Sigmoid colon (tissue), 7 donors: ENCODE measurements at places on chromosomes 7 and 10. TPM values are rescaled to one million over a fixed set of nuclear protein-coding genes. Genes with fewer than 3 reads are reported as not detected.
A peak's percentile ranks its signal among the peaks of the same experiment; 100 is the strongest.

- peaks cover 6% of the 10 kb centered on the region for H3K27me3 ChIP-seq
- no peak overlapping the region for H3K4me3 ChIP-seq
- no peaks in the 10 kb centered on the region for H3K4me1 ChIP-seq
Observed at GRCh38 chr7:150856303-150857275, 4.3 kb downstream of the AOC1 start.

DNA sequence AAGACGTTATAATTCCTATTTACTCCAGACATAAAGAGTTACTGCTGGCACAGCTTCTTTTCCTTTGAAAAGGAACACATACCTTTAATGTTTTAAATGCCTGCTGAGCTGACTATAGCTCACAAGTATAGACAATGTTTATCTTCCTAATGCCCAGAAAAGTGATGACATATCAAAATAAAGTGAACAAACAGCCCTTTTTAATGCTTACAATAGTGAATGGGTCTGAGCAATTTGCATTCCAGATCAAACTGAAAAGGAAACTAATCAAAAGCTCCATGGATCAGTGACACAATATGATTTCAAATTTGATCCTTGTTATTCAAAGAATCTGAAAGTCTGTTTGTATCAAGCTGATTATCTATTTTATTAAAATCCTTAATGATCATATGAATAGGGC, 233.6 kb upstream of the SEMA3E start:
- no peaks in the 10 kb centered on the region for H3K36me3 ChIP-seq
- no peaks in the 10 kb centered on the region for H3K4me1 ChIP-seq
- no peak overlapping the region for H3K4me3 ChIP-seq
- no peaks in the 10 kb centered on the region for H3K27me3 ChIP-seq

GRCh38 chr7:142112086-142112485, 568 bp downstream of the MGAM2 start:
- no peaks in the 10 kb centered on the region for H3K4me1 ChIP-seq
- no peaks in the 10 kb centered on the region for H3K27me3 ChIP-seq
- no peak overlapping the region for H3K27ac ChIP-seq
- H3K36me3 ChIP-seq: no peaks in the 10 kb centered on the region
- H3K4me3 ChIP-seq: no peak overlapping the region
- no peak for DNase-seq

DNA sequence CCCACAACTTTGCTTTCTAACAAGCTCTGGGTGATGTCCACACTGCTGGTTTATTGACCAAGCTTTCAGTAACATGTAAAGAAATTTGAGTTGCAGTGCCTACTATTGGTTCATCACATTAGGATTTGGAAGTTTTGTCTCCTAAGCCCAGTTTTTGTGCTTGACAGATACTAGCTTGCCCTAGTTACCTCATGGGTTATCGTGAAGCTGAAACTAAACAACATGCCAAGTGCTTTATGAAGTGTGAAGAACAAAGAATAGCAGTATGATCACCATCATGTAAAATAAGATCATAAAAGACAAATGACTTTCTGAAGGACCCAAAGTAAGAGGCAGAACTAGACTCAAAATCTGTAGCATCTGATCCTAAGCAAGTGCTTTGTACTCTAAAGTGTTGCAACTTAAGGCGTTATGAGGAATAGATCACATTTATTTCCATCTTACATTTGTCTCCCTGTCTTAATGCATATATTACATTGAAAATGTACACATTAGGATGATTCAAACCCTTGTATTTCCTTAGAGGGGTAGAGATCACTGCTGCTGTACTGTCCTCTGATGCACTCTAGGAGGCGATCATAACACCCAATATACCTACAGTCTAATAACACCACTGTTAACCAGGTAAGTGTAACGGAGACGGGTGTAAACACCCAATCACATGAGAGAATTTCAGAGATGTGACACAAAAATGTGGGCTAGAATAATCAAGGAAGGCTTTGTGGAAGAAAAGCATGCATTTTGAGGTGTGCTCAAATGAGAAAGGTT, 71.3 kb downstream of the NRCAM start:
- H3K4me3 ChIP-seq: no peak overlapping the region
- H3K27ac ChIP-seq: no peak overlapping the region
- H3K4me1 ChIP-seq: no peaks in the 10 kb centered on the region

DNA sequence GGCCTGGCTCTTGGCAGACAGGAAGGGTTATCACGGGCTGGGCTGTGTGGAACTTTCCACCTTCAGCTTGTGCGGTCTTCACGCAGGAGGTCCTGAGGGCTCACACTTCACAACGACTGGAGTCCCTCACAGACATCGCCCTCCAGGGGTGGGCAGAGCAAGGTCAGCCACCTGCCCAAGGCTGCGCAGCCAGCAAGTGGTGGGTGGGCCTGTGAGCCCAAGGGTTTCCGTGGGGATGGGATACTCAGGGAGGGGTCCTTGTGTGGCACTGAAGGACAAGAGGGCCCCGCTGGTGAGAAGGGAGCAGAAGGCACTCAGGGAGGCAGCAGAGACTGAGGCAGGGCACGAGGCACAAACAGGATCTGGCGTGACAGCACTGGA, 22.0 kb downstream of the PDIA4 start:
- no peaks in the 10 kb centered on the region for H3K4me1 ChIP-seq
- DNase-seq: no peak
- H3K36me3 ChIP-seq: peaks cover 21% of the 10 kb centered on the region
- no peak overlapping the region for H3K27ac ChIP-seq
- H3K4me3 ChIP-seq: no peak overlapping the region

GRCh38 chr10:76880931-76881330, 756.7 kb downstream of the KCNMA1 start:
- H3K27me3 ChIP-seq: no peaks in the 10 kb centered on the region
- no peak overlapping the region for H3K27ac ChIP-seq
- no peak for DNase-seq
- H3K4me3 ChIP-seq: no peak overlapping the region

DNA sequence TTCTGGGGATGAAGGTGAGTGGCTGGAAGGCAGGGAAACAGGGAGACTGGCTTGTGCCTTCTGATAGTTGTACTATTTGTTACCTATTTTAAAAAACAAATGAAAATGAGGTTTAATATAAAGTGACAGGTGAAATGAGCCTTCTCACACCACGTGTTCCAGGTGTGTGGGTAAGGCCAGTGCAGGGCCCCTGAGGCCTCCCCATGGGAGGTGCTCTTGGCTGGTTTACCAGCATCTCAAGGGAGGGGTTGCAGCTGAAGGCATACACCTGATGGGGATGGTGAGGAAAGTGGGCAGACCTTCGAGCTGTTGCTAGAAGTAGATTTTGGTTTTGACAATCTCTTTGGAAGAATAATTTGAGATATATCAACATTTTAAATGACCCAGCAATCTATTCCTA, 103.6 kb downstream of the ARHGAP22 start:
- peaks cover 12% of the 10 kb centered on the region for H3K4me1 ChIP-seq
- DNase-seq: peak; percentile 46
- H3K27me3 ChIP-seq: no peaks in the 10 kb centered on the region
- no peaks in the 10 kb centered on the region for H3K36me3 ChIP-seq
- no peak overlapping the region for H3K27ac ChIP-seq
- H3K4me3 ChIP-seq: no peak overlapping the region

GRCh38 chr7:325051-325798, 35.3 kb downstream of the FOXL3 start:
- no peaks in the 10 kb centered on the region for H3K36me3 ChIP-seq
- peak; percentile 54 for DNase-seq
- H3K27ac ChIP-seq: no peak overlapping the region
- no peak overlapping the region for H3K4me3 ChIP-seq
- H3K4me1 ChIP-seq: peaks cover 9% of the 10 kb centered on the region
- H3K27me3 ChIP-seq: no peaks in the 10 kb centered on the region

DNA sequence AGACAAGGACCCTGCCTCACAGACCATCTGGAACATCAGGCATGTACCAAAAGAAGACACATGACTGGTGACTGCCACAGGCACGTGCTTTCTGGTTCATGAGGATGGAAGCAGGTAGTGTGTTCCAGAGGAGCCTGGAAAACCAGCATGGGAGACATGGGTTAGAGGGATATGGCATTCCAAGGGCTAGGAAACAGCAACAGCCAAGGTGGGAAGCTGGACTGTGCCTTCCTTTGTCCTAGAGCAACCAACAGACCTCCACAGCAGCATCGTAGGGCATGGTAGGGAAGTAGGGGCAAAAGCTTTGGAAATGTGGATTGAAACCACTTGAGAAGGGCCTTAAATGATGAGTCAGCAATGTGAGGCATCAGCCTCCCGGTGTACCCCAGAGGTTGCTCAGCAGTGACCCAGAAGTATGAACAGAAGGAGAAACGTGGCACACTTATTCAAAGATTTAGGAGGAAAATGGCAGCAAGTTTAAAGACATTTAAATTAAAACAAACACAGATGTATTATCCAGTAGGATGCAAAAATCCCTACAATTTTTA, 51.0 kb downstream of the PRLHR start:
- H3K36me3 ChIP-seq: no peaks in the 10 kb centered on the region
- no peaks in the 10 kb centered on the region for H3K27me3 ChIP-seq
- no peak overlapping the region for H3K27ac ChIP-seq

DNA sequence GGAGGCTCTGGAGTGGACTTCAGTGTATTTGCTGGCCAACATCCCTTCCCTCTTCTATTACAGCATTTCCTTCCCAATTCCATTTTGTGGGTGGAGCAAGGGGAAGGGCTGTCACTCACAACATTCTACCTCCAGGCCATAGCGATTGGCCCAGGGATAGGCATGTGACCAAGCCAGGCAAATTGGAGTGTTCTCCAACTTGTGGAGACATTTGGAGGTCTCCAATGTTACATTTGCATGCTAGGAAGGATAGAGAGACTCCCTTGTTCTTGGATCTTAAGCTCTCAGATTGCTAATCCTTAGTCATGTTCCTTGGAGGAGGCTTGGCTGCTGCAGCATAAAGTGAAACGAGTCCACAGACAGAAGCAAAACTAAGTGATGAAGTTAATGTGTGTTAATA, 95.6 kb upstream of the KIF5B start:
- DNase-seq: no peak

GRCh38 chr10:1809139-1809741, 71.9 kb upstream of the ADARB2 start:
- no peak overlapping the region for H3K4me3 ChIP-seq
- H3K27ac ChIP-seq: no peak overlapping the region
- no peaks in the 10 kb centered on the region for H3K36me3 ChIP-seq

DNA sequence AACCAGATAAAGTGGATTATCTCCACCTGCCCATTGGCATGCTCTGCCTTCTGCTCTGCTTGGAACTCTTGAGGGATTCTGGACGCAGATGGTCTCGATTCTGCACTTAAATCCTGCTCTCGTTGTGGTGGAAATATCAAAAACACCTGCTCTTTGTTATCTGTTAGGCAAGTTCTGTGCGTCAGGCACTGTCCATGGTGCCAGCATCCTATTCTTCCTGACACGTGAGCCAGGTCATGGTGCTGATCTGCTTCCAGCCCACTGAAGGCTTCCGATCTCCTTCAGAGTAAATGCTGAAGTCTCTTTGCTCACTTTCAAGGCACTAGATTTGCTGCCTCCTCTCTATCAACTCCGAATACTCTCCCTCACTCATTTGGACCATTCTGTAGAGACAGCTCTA, 505.6 kb downstream of the HTR7 start:
- H3K4me1 ChIP-seq: no peaks in the 10 kb centered on the region
- DNase-seq: no peak
- no peaks in the 10 kb centered on the region for H3K36me3 ChIP-seq
- H3K4me3 ChIP-seq: no peak overlapping the region

DNA sequence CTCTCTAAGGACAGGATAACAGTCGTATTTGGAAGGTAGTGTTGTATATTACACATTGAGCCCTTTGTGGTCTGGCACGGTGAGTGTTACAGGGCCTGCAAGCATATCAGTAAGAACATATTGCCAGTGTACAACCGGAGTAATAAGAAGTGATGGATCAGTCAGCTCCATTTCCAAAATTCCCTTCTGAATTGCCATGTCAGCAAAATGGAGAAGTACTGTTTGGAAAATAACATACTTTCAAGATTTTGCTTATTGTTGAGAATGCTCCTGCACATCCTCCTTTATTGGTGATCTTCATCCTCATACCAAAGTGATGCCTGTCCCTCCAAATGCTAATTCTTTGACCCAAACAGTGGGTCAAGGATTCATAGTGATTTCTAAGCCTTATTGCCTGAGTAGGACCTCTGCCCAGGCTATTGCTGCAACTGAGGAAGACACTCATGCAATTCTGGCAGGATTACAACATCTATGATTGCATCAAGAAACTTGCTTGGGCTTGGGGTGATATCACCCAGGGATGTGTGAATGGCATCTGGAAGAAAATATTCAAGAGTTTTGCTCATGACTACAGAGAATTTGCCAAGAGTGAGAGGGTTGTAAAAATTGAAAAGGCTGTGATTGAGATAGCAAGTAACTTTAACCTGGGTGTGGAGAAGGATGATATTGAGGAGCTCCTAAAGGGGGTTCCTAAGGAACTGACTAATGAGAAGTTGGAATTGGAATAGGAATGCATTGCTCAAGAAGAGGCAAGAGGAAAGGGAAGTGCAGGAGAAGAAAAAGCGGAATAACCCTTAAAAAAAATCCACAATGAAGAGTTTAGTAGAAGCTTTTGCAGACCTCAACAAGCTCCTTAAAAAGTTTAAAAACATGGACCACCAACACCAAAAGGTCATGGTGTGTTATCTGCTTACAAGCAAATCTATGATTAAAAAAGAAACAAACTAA, 452.2 kb upstream of the SORCS1 start:
- H3K4me1 ChIP-seq: no peaks in the 10 kb centered on the region
- H3K27me3 ChIP-seq: no peaks in the 10 kb centered on the region
- no peak overlapping the region for H3K27ac ChIP-seq
- no peaks in the 10 kb centered on the region for H3K36me3 ChIP-seq
- DNase-seq: no peak

DNA sequence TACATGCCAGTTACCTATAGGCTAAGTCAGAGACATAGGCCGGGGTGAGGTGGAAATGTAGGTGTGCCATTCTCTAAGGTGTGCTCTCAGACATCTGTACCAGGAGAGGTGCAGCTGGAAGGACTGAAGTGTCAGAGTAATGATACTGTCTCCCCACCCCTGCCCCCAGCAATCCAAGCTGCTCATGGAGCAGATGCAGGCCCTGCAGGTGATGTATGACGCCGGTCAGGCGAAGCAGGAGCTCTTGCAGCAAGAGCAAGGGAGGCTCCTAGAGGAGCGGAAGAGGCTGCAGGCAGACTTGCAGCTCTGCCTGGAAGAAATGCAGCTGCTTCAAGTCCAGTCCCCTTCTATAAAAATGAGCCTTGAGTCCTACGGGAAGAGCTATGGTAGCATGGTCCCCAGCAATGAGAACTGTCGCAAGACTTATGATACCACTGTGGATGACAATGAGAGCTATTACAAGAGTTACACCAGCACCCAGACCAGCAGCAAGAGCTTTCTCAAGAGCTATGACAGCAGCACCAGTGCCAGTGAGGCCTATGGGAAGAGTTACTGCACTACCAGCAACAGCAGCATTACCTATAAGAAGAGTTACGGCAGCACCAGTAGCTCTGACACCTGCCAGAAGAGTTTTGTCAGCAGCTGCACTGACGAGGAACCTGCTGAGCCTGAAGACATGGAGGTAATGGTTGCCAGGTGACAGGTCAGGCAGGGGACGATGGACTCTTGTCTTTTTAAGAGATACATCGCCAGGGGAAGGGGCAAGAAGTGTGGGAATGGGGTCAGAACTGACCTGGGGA, 18.4 kb upstream of the FLNC start:
- H3K27me3 ChIP-seq: no peaks in the 10 kb centered on the region
- DNase-seq: no peak
- H3K36me3 ChIP-seq: peaks cover 39% of the 10 kb centered on the region
- H3K4me1 ChIP-seq: no peaks in the 10 kb centered on the region
- no peak overlapping the region for H3K4me3 ChIP-seq

Gene COL1A2
- total RNA-seq: 1,047 TPM

Gene SORBS1
- total RNA-seq: 1,403 TPM

Gene PTF1A
- not detected for total RNA-seq

Gene NYAP1
- 1.4 TPM for total RNA-seq

Gene GJD4
- total RNA-seq: not detected

Gene PROSER2
- total RNA-seq: 0.71 TPM

Gene CDC123
- total RNA-seq: 50.8 TPM

Gene PKD2L1
- not detected for total RNA-seq

Gene GPER1
- total RNA-seq: 15.8 TPM

Gene BTBD16
- total RNA-seq: 0.54 TPM

Gene EEPD1
- total RNA-seq: 10.9 TPM

Gene ENKUR
- total RNA-seq: not detected

Gene ADAP1
- total RNA-seq: 15.3 TPM
